Mucosa of gallbladder (tissue), 1 donor: ENCODE measurements at places on chromosomes 1 and 21.

GRCh38 chr21:18951271-18952038 lies 547.9 kb upstream of the TMPRSS15 start:
- DNase-seq: no peak

DNA sequence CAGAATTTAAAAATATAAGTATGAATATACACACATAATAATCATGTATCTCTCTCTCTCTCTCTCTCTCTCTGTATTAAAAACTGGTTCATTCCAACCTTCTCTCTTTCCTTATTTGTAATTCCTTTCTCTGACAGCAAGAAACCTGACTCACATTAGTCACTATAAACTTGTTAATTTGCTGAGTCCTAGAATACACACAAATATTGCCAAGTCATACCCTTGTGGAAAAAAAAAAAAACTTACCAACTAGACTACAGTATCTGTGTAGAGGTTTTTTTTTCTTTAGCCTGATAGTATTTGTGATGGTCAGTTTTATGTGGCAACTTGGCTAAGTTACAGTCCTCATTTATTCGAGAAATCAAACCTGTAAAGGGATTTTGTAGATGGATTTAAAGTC lies 26.3 kb upstream of the NHLH2 start:
- no peak for DNase-seq

- no peak for DNase-seq
These were observed 26.2 kb upstream of the MAP3K7CL start for GRCh38 chr21:29104239-29104708.

GRCh38 chr1:20615946-20616846 lies 17.1 kb upstream of the PINK1 start:
- no peak for DNase-seq
